ENCODE measurements at places on chromosomes 3 and 15.

DNA sequence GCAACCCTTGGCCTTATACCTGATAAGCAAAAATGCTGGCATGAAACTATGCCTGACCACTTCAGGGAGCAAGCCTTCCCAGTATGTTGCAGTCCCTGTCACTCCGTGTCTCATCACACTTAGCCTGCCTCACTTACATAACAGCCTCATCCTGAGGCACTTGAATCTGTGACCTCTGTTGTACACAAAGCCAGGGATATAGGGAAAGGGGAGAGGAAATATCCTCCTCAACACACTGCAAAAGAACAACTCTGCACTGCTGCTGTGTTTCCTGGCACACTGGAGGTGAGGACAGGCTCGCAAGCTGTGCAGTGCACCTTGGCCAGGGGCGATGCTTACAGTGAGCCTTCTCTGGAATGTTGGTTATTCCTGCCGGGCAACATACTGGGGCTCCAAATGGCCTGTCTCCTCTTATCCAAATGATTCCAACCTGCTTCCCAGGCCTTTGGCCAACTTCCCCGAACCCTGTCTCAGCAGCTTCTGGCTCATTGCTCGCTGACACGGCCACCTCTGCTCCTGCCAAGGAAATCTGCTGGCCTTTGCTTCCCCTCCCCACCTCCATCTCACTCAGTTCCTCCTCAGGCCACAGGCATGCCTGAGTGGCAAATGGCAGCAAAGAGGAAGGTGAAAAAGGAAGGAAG, 109.2 kb downstream of the CD47 start:
- no peak for DNase-seq

GRCh38 chr3:159766563-159767185, 222.0 kb upstream of the IL12A start:
- no peak for DNase-seq

DNA sequence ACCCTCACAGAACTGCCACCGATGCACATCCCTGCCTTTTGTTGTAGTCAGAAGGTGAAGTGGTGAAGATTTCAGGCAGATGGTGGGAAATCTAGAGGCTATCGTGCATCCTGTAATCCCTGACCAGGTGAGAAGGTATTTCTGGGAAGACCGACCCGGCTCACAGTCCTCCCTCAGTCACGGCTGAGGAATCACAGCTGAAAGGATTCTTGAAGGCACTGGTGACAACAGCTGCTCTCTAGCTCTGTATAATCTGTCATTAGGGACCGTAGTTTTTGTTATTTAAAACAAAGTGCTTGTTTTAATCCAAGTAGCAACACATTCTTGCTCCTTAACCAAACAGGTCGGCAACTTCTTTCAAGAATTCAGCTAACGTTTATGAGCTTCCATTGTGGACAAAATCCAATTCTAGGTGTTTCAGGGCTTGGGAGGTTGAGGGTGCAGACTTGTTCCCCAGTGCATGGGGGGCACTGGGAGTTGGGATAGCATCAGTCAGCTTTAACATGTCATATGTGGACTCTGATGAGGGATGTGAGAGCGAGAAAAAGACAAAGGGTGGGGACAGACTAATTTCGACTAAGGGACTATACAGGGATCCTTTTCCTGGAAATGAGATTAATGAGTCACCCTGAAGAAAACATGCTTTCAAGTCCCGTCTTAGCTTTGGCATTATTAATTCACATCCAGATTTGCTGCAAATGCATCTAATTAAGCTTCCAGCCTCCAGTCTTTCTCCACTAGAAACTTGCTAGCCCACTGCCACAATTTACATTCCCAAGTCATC, 141.0 kb upstream of the RASGRP1 start:
- peak; percentile 50 for DNase-seq

DNA sequence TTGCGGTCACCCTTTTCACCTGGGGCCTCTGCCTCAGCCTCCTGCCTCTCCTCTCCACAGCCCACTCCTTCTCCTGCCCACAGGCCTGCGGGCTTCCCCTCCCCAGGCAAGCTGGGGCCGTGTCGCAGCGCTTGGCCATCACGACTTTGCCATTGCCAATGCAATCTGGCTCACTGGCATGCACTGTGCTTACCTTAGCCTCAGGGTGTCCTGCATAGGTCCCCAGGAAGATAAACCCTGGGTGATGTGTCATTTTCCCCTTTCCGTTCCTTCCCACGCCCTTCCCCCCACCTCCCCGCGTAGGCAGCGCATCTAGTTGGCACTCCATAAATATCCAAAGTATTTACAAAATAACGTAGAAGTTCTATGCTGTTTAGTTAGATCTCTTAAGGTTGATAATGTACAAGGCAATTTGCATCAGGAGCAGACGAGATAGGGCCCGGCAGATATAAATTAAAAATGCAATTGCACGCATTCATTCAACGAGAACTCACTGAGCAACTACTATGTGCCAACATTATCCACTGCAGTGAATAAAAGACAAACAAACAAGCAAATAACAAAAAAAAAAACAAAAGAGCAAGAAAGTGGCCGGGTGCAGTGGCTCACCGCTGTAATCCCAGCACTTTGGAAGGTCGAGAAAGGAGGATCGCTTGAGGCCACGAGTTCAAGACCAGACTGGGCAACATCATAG, 973 bp upstream of the COPG1 start:
- no peak for DNase-seq

DNA sequence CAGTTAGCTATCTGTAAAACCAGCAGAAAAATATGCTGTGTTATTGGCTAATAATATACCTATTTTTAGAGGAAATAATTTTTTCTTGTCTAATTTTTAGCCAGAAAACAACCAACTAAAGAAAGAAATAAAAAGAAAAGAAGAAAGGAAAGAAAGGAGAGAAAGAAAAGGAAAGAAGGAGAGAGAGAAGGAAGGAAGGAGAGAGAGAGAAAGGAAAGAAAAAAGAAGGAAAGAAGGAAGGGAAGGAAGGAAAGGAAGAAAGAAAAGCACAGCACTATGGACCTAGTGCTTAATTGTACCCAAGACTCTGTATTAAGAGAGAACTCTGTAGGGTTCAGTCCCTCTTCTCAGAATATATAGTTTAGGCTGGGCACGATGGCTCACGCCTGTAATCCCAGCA, 3.3 kb upstream of the PAQR9 start:
- no peak for DNase-seq

DNA sequence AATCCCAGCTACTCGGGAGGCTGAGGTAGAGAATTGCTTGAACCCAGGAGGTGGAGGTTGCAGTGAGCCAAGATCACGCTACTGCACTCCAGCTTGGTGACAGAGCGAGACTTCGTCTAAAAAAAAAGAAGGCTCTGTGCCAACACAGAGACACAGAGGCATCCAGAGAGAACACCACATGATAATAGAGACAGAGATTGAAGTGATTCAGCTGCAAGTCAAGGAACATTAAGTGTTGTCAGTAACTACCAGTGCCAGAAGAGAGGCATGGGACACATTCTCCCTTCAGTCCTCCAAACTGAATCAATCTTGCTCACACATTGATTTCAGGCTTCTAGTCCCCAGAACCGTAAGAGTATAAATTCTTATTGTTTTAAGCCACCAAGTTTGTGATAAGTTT, 97.5 kb downstream of the GOLIM4 start:
- DNase-seq = no peak

DNA sequence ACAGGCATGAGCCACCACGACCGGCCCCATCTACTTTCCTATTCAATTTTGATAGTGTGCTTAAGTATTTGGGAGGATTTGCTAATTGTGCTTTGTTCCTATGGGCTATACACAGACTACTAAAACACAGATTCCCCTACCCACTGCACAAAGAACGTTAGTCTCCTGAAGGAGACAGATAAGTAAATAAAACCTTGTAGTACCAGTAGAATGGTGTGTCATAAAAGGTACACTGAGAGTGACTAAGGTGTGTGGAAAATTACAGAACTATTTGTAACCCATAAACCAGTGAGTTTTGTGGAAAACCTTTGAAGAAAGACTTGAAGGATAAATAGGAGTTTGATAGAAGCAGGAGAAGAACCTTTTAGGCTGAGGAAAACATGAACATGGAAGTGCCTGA, 158.2 kb downstream of the VPS8 start:
- DNase-seq = no peak

DNA sequence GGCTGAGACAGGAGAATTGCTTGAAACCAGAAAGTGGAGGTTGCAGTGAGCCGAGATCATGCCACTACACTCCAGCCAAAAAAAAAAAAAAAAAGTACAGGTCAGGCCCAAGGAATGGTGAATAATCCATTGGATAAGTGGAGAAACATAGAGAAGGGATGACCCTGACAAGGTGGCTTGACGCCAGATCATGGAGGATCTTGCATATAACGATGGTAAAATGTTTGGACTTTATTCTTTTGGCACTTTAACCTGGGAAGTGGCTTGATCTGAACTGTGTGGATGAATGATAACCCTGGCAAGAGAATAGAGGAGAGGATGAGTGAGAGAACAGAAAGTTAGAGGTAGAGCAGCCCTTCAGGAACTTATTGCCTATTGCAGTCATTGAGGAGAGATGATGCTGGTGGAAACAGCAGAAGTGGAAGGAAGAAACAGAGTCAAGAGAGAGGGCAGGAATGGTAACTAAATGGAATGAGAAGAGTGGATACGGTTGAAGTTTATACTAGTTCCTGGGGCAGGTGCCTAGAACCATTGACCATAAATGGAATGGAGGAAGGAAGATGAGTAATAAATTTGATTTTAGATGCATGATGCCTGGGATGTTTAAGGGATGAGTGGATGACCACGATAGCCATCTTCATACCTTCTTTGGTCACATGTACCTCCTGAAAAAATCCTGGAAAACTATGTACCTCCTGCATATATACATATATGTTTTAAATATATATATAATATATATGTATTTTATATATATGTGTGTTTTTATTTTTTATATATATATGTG, 57.8 kb downstream of the BLM start:
- no peak for DNase-seq

GRCh38 chr3:104825116-104825515, 541.6 kb upstream of the ALCAM start:
- DNase-seq = no peak

- DNase-seq = peak; percentile 26
These were observed 115.4 kb downstream of the NEK10 start for GRCh38 chr3:27253831-27254230.

DNA sequence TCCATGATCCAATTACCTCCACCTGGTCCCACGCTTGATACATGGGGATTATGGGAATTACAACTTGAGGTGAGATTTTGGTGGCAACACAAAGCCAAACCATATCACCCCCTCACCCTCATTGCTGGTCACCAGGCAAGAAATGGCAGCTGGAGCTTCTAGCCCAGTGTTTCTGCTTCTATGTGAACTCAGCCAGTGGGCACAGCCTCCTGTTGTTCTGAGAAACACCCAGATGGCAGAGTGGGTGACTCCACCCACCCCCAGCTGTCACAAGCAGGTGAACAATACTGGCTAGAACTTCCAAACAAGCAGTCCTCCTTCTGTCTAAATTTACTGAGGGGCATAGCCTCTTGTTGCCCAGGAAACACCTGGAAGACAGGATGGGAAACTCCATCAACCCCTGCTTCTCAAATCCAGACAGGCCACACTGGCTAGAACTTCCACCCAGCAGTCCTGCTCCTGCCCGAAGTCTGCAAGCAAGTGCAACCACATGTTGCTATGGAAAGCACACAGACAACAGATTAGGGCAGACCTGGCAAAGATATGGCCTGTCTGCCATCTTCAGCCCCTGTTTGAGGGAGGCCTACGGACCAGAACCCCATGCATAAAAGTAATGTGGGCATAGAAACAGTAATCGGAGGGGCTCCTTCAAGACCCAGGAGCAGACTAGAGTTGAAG, 114.1 kb downstream of the DTWD1 start:
- peak; percentile 79 for DNase-seq

DNA sequence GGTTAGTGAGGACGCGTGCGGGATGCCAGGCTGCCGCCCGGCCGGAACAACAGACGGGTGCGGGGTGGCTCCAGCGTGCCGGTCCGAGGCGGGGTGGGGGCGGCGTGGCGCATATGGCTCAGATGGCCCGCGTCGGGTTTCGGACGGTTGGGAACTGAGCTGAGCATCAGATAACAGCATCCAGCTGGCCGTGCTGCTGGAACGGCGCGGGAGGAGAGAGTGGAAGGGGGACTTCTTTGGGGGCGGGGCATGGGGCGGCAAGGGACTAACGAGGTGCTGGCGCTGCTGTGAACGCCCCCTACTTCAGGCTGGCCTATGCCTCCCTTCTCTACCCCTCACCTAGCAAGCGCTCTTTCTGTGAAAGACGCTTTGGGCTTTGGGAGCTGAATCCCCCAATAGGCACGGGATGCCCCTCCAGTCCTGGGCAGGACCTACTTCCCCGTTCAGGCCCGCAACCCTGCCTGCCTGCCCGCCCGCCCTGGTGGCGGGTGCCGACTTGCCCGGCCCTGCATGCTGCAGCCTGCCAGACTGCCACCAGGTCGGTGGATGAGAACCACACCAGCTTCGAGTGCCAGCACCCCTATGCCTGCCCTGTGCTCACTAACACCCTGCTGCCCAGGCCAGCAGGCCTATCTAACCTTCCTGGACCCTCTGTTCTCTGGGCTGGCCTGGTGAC, 542 bp downstream of the INKA1 start:
- DNase-seq = peak; percentile 61

DNA sequence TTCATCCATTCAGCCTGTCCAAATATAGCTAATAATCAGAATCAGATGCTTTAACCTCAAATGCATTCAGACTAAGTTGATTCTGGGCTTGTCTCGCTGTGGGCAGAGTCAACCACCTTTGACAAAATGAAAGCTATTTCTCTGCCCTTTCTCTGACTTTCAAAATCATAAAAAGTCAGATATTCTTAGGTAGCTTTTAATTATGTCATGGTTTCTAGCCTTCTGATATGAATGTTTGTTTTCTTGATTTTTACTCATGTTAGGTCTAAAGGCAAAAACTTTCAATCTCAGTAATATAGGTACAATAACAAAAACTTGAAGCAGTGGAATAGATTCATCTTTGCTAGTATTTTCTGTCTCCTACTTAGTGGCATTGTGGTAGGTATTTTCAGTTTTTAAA, 25.3 kb upstream of the C15orf61 start:
- DNase-seq = no peak

DNA sequence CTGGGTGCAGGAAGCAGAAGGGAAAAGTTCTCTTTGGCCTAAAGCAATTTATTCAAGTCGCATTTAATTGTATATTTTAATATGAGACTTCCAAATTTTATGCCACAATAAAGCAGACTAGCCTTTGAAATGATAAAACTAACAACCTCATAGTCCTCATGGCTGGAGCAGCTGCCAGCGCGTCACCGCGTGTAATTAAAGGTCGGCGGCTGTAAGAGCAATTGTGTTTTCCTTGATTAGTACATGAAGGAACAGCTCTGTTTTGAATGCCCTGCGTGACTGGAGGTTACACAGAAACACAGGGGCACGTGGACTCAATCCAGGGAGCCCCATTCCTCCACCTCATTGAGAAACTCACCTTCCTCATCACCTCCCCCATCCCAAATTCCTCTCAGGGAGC, 10.1 kb upstream of the LRRC15 start:
- DNase-seq = no peak

All from NCI-H524 treated with DMSO at 0.1 percent for 48 hours (cell line).